ENCODE measurements at places on chromosomes 11 and 22. TPM values are rescaled to one million over a fixed set of nuclear protein-coding genes. Genes with fewer than 3 reads are reported as not detected.

GRCh38 chr11:18523084-18523483 lies 3.7 kb downstream of the TSG101 start:
- H3K4me1 ChIP-seq: peaks cover 43% of the 10 kb centered on the region
- H3K4me3 ChIP-seq: no peak overlapping the region
- no peak overlapping the region for H3K27ac ChIP-seq

DNA sequence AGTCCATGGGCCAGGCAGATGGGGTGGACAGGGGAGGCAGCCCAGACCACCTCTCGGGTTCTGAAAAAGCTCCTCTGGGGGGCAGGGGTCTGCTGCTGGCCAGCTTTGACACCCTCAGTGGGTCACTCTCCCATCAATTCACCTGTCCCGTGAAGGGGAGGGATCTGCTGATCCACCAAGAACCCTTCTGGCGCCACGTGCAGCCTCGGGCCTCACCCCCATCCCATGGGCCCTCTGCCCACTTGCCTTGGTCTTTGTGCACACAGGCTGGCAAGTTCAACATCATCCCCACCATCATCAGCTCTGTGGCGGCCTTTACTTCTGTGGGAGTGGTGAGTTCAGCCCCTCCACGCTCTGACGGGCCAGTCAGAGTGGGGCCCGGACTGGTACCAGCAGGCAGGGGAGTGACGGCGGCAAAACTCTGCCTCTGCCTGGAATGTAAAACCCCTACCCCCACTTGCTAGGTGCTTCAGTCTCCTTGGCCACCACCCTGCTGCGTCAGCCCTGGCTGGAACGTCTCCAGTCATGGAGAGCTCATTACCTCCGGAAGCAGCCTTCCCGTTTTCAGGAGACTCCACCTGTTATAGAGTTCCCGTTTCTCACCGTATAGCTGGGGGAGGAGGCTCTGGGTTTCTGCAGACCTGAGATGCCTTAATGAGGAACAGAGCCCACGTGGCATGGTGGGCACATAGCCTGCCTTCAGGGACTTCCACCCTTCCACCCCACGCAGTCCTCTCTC lies 12.7 kb downstream of the PRG3 start:
- H3K36me3 ChIP-seq: no peaks in the 10 kb centered on the region
- no peak overlapping the region for H3K27ac ChIP-seq
- no peak for DNase-seq
- H3K4me3 ChIP-seq: no peak overlapping the region

DNA sequence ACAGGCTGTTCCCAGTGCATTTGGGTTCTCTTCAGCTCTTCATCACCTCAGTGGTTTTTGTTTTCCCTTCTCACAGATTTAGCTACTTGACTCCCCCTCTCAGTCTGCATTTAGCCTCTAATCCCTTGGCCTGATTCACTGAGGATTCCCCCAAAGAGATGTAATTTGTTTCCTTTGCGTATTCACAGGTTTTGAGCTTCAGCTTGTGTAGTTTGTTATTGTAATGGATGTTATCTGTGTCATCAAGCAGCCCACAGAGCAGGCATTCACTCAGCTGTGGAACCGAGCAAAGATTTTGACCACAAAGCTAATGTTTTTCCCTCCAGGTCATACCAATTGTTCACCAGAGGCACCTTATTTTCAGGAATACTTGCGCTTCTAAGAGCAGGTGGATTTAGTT lies 6.4 kb upstream of the ME3 start:
- no peaks in the 10 kb centered on the region for H3K4me1 ChIP-seq
- no peak overlapping the region for H3K4me3 ChIP-seq
- DNase-seq: no peak
- H3K27me3 ChIP-seq: peaks cover 9% of the 10 kb centered on the region
- H3K36me3 ChIP-seq: no peaks in the 10 kb centered on the region
- H3K27ac ChIP-seq: peak overlapping the region; percentile 37

- H3K4me1 ChIP-seq: peaks cover 58% of the 10 kb centered on the region
- no peak overlapping the region for H3K4me3 ChIP-seq
- peak overlapping the region; percentile 96 for H3K27ac ChIP-seq
- H3K27me3 ChIP-seq: no peaks in the 10 kb centered on the region
These were observed 50.1 kb downstream of the FBLN1 start for GRCh38 chr22:45552580-45553350.

Gene PRCP
- total RNA-seq: 39.6 TPM

Gene BATF2
- 0.38 TPM for total RNA-seq
